ENCODE measurements at places on chromosomes 4 and X. TPM values are rescaled to one million over a fixed set of nuclear protein-coding genes. Genes with fewer than 3 reads are reported as not detected.

DNA sequence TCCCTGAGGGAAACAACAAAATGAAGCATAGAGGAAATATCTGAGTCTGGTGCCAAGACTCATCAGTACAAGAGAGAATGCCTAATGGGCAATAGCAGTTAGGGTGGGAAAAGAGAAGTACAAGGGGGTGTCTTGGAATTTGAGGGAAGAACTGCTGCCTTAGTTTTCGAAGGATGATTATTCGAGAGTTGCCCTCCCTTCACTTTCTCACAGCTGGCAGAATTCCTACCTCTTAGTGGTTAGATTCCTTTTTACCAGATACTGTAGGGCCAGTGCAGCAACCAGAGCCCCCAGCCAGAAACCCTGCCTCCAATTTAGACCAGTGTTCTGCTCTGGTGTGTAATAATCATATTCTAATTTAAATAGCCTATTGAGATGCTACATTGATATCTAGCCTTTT, 56.5 kb downstream of the NFKB1 start:
- no peak for DNase-seq

GRCh38 chr4:76280488-76281441, 25.8 kb upstream of the STBD1 start:
- DNase-seq: no peak

- no peak for DNase-seq
Measured at GRCh38 chr4:81482326-81482725, 10.6 kb upstream of the RASGEF1B start.

DNA sequence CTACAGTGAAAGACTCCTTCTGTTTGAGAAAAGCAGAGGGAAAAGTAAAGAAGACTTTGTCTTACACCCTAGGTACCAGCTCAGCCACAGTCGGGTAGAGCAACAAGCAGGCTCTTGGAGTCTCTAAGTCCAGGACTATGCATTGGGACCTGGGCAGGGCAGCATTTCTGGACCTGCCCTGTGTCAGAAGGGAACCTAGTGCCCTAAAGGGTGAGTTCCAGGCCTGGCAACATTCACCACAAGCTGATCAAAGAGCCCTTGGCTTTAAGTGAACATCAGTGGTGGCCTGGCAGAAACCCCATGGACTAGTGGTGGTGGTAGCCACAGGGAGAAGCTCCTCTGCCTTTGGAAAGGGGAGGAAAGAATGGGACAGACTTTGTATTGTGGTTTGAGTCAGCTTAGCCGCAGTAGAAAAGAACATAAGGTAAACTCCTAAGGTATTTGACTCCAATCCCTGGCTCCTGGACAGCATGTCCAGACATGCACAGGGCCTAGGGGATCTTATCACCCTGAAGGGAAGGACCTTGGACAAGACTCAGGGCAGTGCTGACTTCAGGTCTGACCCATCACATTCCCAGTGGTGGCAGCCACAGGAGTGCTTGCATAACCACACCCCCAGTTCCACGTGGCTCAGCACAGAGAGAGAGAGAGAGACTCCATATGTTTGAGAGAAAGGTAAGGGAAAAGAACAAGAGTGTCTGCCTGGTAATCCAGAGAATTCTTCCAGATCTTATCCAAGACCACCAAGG, 32.6 kb downstream of the CCDC158 start:
- no peak for DNase-seq

DNA sequence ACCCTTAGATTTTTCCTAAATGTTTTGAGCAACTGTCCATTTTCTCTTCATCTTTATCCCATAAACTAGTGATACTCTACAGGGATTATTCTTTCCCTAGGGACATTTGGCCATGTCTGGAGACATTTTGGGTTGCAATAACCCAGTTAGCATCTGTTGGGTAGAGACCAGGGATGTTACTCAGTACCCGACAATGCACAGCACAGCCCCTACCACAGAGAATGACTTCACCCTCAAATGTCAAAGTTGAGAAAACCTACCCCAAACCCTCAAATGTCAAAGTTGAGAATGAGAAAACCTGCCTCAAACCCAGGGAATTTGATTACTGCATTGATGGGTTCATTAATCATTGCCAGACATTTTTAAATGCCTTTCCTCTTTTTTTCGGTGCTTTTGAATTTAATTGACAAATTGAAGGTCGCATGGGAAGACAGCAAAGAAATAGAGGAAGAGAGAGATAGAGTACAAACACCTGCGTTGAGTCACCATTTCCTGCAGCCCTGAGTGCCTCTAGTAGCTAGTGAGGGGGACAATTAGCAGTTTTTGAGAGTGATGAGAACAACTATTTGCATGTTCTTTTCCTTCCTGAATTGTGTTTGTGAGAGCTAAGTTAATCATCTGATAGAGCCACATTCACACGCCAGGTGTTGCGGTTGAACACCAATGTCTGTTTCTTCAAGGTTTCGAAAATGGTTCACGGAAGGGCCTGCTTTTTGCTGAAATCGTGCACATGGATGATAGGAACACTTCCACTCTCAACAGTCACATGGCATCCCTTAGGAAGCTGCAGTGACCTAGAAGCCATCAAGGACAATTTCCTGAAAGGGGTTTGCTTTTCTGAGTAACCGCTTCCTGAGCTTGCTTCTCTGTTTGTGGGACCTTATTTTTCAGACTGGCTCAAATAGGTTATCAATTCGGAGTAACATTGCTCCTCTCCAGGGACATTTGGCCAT, 203.9 kb upstream of the VCX3A start:
- DNase-seq: no peak

DNA sequence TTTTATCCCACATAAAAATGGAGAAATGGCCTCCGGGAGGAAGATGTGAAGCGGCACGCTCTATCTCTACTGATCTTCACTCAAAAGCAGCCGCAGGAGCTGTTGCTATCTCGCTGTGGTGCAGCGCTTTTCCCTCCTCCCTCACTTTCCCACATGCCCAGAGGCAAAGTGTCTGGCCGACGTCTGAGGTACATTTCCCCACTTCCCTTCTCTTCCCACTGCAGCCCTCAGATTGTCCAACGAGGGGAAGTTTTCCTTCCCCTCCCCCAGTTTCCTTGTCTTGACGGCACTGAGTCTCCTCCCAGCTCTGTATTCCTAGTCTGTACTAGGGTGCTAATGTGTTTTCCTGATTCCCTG, 660 bp upstream of the COL25A1 start:
- peak; percentile 23 for DNase-seq

The FRMD7 gene
- not detected for total RNA-seq
